Right atrium auricular region (tissue), 2 donors: ENCODE measurements at places on chromosomes 3 and 15. TPM values are rescaled to one million over a fixed set of nuclear protein-coding genes. Genes with fewer than 3 reads are reported as not detected.

- DNase-seq, result no peak
Observed at GRCh38 chr3:160546727-160547126, 18.6 kb downstream of the KPNA4 start.

Gene PCOLCE2
- 79.1 TPM for total RNA-seq

DNA sequence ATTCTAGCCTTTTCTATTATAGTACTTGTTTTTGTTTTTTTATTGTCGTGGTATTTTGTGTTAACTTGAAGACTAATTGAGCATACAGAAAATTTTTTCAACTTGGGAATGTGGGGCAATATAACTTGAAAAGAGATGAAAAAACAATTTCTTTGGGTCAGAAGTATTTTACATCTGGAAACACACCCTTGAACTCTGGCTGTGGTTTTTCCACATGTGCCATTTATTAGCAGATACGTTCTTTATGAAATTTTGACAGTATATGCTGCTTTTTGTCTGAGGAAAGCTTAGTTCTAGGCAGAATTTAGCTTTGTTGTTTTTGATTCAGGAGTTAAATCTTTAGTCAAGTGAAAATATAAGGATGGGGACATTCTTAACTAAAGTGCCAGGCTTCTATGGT is 44.7 kb downstream of the TCF12 start:
- no peak for DNase-seq

DNA sequence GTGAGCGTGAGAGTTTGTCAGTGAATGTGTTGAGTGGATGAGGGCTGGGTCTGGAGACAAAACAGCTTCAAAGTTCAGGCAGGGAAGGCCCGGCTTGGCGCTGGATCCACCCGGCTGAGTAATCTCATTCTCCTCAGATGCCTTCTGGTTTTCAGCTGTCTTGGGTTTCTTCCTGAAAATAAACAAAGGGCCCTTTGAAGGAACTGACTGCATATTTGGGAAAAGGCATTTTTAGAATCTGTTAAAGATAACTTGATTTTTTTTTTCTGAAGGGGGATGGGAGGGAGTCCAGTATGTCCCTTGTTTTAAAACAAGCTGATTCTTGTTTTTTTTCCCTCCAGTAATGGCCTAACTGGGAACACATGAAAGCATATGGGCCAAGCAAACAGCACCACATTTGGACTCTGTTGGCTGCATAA is 86.4 kb downstream of the TIGIT start:
- peak; percentile 86 for DNase-seq

- no peak for DNase-seq
Observed at GRCh38 chr3:127760791-127761440, 61.4 kb downstream of the MGLL start.

DNA sequence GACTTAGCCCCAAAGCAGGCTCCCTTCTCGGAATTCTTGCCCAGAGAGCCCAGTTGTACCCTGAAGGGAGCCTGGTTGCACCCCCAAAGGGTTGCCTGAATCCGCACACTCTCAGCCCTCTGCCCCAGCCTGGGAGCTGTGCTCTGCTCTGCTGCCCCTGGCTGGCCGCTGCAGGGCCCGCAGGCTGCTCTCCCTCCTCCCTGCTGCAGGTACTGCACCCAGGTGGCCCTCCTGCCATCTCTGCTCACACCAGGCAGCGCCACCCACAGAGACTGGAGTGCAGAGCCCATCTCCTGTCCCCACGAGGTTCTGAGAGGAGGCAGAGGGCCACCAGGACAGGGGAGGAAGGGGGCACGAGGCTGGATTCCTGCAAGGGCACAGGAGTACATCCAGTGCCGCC is 134.2 kb upstream of the NSMCE3 start:
- no peak for DNase-seq

Gene SKOR1
- total RNA-seq, result not detected

DNA sequence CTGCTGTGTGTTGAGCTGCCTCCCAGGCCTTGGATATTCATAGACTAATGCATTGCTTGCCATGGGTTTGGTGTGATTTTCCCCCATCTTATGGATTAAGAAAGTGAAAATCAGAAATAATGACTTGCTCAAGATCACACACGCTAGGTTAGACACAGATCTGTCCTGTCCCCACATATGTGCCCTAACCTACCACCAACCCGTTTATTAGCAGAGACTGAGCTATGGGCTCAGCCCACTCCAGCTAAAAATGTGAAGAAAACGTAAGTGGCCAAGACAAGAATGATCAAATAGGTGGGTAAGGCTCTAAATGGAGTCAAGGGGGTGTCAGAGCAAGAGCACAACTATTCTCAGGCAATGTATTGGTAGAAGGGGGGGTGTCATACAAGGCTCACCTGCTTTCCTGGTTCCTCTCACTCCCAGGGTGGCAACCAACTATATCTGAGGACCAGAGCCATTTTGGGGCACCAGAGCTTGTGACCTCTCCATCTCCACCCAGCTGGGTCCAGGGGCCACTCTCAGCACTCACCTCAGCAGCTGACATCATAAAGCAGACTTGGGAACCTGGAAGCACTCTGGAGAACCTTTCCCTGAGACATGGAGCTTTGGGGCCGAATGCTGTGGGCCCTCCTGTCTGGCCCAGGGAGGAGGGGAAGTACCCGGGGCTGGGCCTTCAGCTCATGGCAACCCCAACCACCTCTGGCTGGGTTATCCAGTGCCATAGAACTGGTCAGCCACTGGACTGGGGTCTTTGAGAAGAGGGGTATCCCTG is 1.4 kb downstream of the HEMK1 start:
- DNase-seq, result no peak

Gene IQCF5
- not detected for total RNA-seq

GRCh38 chr15:30816430-30816829 is 87.3 kb upstream of the FAN1 start:
- peak; percentile 54 for DNase-seq
